ENCODE measurements at places on chromosomes 12 and 14.
A peak's percentile ranks its signal among the peaks of the same experiment; 100 is the strongest.

GRCh38 chr14:88993946-88994345, 169.5 kb downstream of the TTC8 start:
- no peak for DNase-seq

GRCh38 chr12:94560431-94561221, 89.7 kb downstream of the TMCC3 start:
- DNase-seq: peak; percentile 10

GRCh38 chr12:51442324-51442723, 17.7 kb downstream of the SLC4A8 start:
- no peak for DNase-seq

- no peak for DNase-seq
Measured at GRCh38 chr14:31207287-31207754, 272 bp downstream of the HECTD1 start.

GRCh38 chr14:80780500-80780899, 161.0 kb downstream of the CEP128 start:
- DNase-seq: no peak
